Memory B cell (primary cell): ENCODE measurements at places on chromosomes 3 and 15.

GRCh38 chr3:60366486-60366885, 884.8 kb downstream of the FHIT start:
- no peak overlapping the region for H3K4me3 ChIP-seq
- H3K36me3 ChIP-seq = no peaks in the 10 kb centered on the region
- DNase-seq = no peak
- no peak overlapping the region for H3K27ac ChIP-seq

GRCh38 chr3:62480056-62480455, 106.7 kb upstream of the FEZF2 start:
- no peak overlapping the region for H3K4me3 ChIP-seq
- no peaks in the 10 kb centered on the region for H3K36me3 ChIP-seq
- H3K27ac ChIP-seq = no peak overlapping the region
- H3K4me1 ChIP-seq = no peaks in the 10 kb centered on the region

DNA sequence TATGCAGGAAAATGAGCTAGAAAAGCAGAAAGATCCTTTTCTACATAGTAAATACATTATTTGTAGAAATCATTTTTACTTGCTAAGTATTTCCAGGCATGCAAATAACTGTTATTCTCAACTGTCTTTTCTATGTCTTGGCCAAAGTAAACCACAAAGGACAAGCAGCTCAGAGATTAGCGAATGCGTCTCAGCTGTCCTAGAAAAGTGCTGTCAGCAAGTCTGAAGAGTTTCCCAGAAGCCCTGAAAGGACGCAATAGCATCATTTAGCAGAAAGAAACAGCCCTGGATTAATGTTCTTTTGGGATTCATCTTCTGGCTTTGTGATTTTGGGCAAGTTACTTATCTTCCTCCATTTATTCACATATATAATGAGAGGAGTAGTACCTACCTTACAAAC, 100.3 kb downstream of the ZIC1 start:
- H3K27ac ChIP-seq = no peak overlapping the region
- no peaks in the 10 kb centered on the region for H3K4me1 ChIP-seq
- H3K36me3 ChIP-seq = no peaks in the 10 kb centered on the region
- no peak overlapping the region for H3K4me3 ChIP-seq
- H3K27me3 ChIP-seq = no peaks in the 10 kb centered on the region

- peaks cover 12% of the 10 kb centered on the region for H3K36me3 ChIP-seq
- H3K27ac ChIP-seq = no peak overlapping the region
- no peaks in the 10 kb centered on the region for H3K27me3 ChIP-seq
- H3K4me3 ChIP-seq = no peak overlapping the region
- H3K4me1 ChIP-seq = no peaks in the 10 kb centered on the region
Measured at GRCh38 chr15:64975390-64975789, 14.3 kb downstream of the SPG21 start.

DNA sequence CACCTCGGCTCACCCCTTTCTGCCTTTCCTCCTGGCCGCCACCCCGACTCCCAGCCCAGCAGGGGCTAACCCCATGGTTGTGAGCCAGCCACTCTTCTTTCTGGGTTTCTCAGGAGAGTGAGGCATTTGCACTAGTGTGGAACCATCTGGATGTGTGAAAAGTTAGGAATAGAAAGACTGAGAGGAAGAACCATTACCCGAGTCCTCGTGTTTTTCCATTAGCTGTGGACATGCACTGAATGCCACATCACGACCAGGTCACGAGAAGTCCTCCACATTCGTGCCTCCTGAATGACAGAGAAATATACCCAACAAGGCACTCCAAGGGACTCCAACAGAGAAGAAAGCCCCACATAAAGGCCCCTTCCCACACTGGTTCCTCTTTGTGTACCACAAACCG, 18.0 kb upstream of the RAD18 start:
- H3K27me3 ChIP-seq = peaks cover 16% of the 10 kb centered on the region
- no peak overlapping the region for H3K4me3 ChIP-seq
- H3K36me3 ChIP-seq = peaks cover 2% of the 10 kb centered on the region
- H3K4me1 ChIP-seq = no peaks in the 10 kb centered on the region

DNA sequence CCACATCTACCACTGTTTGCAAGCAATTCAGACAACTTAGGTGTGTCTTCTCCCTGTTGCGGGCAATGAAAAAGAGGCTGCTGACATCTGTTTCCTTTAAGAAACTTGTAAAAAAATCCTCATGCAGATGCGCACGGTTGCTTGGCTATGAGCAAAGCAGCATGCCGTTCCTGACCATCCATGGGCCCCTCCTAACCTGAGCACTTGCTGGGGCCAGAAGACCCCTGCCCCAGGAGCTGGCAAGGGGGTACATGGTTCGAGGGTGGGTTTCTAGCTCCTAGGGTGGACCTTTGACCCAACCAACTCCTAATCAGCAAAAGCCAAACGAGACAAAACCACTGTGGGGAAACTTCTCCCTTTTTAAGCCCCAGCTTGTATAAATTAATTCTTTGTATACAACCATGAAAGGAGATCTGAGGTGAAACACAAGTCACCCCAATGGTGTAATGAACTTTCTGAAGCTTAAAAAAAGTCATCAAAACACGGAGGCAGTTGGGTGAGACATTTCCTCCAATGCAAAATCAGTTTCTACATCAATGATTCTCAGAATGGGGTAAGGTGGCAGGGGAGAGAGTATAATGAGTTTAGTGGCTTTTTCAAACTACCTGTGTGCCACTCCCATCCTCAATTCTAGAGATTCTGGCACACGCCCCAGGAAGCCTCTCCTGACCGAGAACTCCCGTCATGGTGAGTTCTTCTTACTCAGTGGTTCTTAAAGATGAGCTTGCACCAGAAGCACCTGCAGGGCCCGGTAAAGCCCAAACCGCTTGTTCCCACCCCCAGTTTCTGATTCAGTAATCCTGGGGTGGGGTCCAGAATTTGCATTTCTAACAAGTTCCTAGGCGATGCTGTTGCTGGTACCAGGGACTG, 44.1 kb downstream of the CPN2 start:
- H3K4me3 ChIP-seq = peak overlapping the region; percentile 73
- H3K36me3 ChIP-seq = peaks cover 2% of the 10 kb centered on the region
- H3K27ac ChIP-seq = peak overlapping the region; percentile 94

DNA sequence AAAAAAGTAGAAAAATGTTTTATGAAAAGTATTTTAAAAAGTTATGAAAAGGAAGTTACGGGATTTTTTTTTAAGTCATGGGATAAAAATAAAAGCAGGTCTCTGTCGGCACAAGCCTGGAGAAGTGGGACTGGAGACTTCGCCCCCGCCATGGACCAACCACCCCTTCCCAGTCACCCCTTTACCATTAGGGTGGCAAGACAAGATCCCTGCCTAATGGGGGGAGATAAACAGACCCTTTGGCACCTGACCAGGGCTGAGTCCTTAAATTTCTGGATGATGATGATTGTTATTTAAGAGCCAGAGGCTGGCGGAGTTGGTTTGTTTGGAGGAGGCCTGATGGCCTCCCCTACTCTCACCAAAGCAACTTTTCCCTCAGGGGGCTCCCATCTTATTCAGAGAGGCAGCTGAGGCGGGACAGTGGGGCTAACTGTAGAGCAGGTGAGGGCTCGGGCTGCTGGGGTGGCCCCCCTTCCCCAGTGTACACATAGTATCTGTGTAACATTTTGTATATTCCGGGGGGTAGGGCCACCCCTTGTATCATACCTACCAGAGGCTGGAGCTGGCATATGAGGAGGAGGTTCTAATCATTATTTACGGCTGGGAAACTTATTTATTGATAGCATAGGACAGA, 74.0 kb downstream of the ADAMTS7 start:
- H3K4me1 ChIP-seq = peaks cover 12% of the 10 kb centered on the region
- H3K36me3 ChIP-seq = peaks cover 2% of the 10 kb centered on the region
- no peak for DNase-seq
